ENCODE measurements at places on chromosomes 7 and 10.

DNA sequence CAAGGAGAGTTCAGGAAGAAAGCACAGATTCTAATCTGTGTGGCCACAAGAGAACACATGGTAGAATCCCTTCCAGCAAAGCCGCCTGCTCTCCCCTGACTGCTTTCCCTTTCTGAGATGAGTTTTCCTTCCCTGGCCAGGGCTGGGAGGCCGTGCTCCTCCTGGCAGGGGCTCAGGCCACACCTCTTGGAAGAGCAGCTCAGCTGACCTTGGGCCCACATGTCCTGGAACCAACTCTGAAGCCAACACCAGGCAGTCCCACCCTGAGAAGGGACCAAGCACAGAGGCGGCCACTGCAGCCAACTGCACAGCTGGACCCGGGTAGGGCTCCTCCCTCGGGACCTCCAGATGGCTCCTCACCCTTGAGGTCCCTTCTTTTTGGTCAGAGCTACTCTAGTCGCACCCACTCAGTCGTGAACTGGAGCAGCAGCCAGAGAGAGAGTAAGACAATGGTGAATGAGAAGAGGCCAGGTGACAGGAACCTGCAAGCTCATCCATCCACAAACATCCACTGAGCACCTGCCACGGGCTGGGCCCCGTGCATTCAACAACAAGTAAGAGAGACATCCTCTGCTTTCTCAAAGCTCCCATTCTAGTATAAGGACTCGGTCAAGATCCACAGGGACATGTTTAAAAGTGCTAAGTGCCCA, 40.3 kb downstream of the FAM53B start:
- no peak for DNase-seq

DNA sequence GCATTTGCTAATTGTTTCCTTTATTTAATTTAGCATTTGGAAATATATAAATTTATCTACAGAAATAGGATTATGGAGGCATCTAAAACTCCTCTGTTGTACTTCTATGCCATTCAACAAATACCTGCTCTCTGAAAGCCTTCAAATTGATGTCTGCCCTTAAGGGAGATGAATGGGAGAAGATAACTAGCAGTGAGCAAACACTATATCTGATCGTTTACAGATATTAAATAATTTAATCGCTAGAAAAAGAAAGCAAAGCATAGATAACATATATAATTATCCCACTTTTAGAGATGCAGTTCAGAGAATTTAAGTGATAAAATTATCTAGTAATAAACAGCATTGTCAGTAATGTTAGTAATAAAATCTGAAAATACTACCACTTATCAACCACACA, 524.9 kb downstream of the NRG3 start:
- no peak for DNase-seq

- DNase-seq, result peak; percentile 11
These were observed 478 bp upstream of the ZNF22 start for GRCh38 chr10:45000138-45000751.

DNA sequence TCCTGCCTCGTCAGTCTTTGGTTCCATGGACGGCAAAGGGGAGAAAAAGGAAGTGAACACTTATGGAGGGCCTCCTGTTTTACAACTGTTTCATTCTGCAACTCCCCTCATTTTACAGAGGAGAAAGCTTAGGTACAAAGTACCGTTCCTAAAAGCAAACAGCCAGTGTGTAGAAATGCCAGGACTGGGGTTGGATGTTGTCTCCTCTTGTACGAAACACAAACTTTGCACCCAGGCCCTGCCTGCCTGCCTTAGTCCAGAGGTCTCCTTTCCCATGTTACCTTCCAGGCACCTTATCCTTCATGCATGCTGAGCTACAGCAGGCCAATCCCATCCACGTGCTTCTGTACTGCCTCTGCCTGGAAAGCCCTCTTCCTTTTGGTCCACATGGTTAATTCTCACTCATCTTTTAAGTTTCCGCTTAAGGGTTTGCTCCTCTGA, 86.0 kb downstream of the ICA1 start:
- DNase-seq, result no peak

GRCh38 chr10:90925079-90926029, 4.5 kb upstream of the ANKRD1 start:
- no peak for DNase-seq

- peak; percentile 42 for DNase-seq
These were observed at the start of gene LHPP for GRCh38 chr10:124461642-124462347. LHPP (plus strand) TSS chr10:124461823; CDS start chr10:124461863, 40 bp downstream.

DNA sequence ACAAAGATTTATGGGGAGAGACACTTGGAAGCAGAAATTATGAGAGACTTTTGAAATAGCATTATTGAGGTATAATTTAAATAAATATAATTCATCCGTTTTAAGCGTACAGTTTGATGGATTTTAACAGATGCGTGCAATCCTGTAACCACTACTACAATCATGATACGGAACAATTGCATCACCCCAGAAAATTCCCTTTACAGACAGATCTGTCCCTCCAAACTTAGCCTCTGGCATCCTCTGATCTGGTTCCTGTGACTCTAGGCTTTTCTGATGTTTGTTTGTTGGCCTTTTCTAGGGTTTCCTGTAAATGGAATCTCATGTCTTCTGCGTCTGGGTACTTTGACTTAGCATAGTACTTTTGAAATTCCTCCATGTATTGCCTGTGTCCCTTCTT, 15.5 kb downstream of the UBN2 start:
- DNase-seq, result no peak

DNA sequence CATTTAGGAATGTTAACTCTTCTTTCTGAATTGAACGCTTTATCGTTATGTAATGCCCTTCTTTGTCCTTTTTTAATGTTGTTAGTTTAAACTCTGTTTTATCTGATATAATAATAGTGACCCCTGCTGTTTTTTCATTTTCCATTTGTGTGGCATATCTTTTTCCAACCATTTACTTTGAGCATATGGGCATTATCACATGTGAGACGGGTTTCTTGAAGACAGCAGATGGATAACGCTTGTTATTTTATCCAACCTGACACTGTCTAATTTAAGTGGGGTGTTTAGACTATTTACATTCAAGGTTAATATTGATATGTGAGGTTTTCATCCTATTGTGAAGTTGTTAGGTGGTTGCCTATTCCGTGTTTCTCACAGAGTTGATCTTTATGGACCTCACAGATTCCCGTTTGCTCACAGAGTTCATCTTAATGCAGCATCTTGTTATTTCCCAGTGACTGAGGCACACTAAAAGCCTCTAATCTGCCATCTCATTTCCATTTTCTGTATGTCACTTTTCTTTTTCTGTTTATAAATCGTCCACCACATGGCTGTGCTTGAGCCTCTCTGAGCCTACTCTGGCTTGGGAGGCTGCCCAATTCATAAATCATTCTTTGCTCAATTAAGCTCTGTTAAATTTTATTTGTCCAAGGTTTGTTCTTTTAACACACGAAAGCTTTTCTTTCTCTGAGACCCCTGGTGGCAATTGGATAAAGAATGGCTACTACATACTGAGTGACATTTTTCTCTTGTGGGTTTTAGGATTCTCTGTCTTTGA, 286.2 kb downstream of the HTR7 start:
- no peak for DNase-seq

- DNase-seq, result no peak
These were observed 369.5 kb downstream of the IPMK start for GRCh38 chr10:57898231-57898630.

GRCh38 chr7:50953303-50953702, 170.6 kb upstream of the GRB10 start:
- no peak for DNase-seq

GRCh38 chr10:115028419-115028818, 64.7 kb upstream of the ATRNL1 start:
- no peak for DNase-seq

DNA sequence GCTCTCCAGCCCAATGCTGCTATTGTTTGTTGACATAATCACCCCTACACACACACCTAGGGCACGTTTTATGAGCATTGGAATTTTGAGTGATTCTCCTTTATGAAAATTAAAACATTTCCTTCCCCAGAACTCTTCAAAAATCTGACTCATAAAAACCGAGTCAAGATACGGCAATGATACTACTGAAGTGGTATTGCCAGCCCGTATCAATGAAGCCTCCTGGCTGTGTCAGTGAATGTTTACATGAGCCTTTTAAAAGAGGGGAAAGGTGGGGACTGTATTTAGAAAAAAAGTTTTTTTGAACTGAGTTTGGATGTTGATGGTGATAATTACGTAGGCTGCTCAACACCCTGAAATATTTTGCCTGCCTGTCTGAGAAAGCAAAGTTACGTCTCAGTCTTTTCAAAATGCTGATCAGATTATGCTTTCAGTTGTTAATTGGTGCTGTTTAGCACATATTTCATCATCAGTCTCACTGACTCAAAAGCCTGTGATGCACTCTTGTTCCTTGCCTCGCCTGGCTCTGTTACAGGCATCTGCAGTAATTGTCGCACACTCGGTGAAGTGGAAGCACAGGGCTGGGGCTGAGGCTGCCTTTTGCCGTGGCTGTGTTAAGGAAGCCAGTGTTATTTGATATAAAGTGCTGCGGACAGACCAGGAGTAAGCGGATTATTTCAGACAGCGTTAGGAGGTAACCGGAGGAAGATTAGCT, 157.4 kb upstream of the TCF7L2 start:
- DNase-seq, result no peak

GRCh38 chr7:117350027-117350426, 27.2 kb upstream of the WNT2 start:
- peak; percentile 68 for DNase-seq

DNA sequence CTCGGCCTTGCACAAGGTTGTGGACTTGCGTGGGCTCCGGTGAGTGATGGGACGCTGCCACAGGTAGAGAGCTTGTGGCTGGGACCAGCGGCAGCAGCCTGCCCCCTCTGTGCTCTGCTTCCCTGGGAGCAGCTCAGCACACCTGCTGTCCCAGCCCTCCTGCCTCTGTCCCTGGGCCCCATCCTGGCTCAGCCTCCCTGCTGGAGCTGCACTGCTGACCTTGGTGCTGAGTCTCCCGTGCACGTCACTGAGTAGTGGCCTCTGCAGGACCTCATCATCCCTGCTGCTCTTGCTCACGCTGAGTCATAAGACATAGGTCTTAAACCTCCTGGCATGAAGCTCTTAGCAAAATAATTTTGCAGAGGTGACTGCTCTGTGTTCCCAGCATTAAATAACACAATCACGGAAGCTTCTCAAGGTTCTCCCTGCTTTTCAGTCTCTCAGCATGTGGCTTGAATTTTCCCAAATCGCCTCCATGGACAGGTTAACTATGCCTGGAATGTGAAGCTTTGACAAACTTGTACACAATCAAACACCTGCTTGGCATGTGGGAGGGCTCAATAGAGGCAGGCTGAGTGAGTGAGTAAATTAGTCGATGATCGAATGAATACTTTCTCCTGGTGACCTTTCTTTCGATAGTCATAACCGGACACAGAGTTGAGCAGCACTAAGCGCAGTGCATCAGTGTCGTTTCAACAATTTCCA, 63.8 kb upstream of the NPS start:
- peak; percentile 6 for DNase-seq

DNA sequence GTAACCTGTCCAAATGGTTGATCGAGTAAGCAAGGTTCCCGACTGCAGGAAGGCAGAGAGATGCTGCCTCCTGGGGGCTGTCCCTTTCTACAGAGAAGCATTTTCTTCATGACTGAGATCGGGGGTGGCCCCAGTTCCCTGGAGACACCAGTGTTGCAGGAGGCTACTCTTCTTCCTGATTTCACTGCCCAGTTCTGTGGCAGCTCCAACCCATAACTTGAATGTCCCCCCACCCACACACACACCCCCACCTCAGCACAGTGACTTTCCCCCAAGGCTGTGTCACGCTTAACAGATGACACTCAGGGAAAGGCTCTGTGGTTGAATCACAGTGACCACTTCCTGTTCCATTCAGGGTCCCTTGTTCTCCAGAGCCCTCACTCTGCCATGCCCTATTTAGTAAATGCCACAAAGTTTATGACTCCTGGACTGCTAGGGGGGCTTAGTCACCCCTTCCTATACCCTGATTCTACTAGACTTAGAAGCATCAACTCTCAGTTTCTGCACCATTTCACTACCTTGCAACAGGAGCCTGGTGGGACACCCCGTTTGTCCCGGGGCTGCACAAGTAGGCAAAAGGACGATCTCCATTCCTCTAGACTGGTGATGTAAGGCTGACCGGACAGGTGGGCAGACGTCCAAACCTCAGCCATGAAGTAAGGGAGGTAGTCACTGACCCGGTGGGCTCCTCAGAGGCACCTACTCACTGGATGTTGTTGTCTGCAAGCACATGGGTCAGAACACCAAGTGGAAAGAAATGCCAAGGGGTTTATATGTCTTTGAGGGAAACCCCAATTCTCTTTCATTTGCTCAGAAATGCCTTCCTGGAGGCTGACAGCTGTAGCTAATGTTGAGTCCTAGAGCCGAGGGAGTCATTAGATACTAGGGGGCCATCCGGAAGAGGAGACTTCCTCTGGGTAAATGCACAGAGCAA, 31.3 kb upstream of the SMC3 start:
- no peak for DNase-seq
